Stimulated activated CD4-positive, alpha-beta T cell treated with anti-CD3 and anti-CD28 coated beads, TNF-alpha, amount 100 ng/mL, for 24 hours (primary cell): ENCODE measurements at places on chromosomes 6 and 20.

DNA sequence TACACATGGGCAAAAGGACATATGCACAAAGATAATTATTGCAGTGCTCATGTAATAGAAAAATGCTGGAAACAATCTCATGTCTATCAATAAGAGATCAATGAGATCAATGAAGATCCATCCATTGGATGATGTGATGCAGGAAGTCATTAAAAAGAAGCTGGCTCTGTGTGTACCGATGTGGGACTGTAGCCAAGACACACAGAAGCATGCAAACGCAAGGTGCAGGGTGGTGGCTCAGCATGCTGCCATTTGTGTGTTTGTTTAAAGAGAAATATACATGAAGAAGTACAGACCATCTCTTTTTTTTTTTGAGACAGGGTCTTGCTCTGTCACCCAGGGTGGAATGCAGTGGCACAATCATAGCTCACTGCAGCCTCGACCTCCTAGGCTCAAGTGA is 33.1 kb upstream of the KCNB1 start:
- DNase-seq: no peak

GRCh38 chr6:69957985-69958559 is 91.7 kb downstream of the COL19A1 start:
- no peak for DNase-seq

DNA sequence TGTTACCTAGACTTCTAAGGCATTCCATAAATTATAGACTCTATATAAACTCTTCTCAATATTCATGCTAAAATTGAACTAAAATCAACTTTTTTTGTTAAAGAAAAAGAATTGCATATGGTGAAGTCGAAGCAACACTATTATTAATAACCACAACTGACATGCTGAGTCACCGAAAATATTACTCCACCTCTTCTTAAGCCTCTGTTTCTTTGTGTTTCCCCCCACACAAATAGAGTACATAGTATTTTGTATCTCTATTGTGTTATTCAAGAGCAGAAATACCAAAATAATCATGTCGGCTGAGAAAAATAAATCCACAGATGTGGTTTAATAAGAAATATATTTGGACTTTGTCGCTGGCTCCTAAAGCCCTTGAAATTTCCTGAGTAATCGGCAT is 23.8 kb downstream of the TFB1M start:
- DNase-seq: no peak

DNA sequence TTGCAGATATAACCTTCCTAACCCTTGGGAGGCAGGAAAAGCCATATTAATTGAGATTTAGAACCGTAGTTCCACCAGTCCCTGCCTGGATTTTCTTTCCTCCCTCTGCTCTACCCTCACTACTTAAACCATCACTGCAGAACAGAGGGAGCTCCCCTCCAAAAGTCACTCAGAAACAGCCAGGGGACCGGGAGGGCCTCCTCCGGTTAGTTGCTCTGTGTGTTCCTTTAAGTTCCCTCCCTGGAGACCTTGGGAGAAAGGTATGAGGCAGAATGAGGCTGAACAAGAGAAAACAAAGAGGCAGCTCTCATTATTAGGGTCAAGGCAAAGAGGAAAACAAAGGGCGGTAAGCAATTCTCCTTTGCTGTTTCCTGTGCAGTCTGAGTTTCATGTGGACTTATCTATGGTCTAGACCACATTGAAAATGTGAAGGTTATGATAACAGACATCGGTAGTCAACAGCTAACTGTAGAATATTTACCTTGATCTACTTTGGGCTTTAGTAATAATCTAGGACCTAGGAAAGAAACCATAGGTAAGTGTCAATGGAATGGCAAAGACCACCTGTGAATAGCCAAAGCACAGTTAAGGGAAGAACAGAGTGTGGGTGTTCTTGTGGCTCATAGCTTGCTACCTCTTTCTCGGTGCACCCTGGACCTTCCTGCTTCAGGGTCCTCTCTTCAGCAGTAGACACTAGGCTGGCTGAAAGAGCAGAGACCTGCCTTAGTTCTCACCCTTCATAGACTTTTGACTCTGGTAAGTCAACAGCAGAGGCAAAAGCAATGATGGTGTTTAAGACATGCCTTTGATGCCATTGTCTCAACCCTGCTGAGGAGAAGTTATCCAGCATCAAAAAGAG is 250.9 kb upstream of the CITED2 start:
- no peak for DNase-seq

DNA sequence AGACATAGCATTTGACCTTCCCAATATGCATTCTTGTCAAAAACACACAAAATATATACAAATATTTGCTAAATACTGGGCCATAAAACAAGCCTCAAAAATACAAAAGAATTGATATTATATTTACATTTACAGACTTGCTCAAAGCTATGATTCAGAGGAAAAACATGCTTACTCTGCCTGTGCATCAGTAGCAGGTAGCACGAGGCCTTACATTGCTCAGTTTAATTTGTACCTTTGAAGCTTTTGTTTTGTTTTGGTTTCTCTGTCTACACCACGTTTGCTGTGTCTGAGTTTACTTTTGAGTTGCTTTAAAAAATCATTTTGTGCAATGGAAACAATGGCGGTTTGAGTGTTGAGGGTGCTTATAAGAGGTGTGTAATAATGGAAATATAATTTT is 99.3 kb downstream of the PHF3 start:
- no peak for DNase-seq

- DNase-seq: no peak
Measured at GRCh38 chr20:52410731-52411234, 219.2 kb upstream of the ZFP64 start.

DNA sequence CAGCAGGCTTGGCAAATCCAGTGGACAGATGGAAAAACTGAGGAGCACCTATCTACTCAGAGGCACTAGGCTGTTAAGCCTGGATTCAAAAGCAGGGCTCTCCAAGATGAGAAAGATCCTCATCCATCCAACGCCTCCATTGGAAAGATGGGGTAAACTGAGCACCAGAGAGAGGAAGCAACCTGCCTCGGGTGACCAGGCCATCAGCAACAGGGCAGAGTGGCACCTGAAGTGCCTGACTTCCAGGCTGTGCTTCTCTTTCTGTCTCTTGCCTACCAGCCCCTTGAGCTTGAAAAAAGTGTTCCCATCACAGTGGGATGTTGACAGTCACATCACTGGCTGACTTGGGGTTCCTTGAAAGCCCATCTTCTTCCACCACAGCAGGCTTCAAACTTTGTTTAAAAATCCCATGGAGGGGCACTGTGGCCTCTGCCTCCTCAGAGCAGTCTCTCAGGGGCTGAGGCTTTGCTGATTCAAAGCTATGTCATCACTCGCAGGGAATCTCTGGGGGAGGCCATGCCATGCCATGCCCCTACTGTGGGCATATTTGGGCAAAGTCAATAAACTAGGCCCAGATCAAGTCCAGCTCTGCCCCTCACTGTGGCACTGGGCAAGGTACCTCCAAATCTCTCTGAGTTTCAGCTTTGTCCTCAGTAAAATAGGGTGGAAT is 44.8 kb upstream of the TGM2 start:
- no peak for DNase-seq

DNA sequence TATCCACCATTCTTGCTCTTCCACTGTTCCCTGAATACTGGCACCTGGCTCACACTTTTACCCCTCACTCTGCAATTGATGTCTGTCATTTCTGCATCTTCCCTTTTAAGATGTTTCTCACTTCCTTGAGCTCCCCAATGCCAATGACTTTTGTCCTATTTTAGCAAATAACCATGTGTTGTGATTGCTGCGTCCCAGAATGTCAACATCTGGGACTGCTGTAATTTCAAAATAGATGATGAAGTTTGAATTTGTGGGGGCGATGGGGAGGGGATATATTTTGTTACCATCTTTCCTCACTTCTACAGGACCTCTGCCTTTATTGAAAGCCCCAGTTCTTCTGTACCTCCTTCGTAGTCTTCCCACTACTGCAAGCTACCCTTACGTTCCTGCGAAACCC is 40.0 kb upstream of the ADGRF5 start:
- no peak for DNase-seq

DNA sequence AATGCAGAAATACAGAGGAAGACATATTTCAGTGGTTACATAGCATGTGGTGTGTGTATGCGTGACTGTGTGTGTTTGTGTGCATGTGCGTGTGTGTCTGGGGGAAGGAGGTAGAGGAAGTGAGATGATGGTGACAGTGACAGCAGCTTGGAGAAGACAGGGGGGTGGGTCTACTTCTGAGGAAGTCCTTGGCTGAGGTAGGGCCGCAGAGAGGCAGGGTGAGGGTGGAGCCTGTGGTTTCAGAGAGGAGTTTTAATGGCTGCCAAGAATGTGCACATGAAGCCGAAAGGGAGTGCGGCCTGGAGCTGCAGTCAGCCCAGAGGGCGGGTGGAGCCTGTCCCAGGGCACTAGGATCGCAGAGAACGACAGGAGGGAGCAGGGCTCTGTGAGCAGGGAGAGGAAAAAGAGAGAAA is 22.7 kb upstream of the RNF24 start:
- DNase-seq: peak; percentile 64

- DNase-seq: no peak
Measured at GRCh38 chr6:160349020-160349441, 853 bp downstream of the SLC22A3 start.

DNA sequence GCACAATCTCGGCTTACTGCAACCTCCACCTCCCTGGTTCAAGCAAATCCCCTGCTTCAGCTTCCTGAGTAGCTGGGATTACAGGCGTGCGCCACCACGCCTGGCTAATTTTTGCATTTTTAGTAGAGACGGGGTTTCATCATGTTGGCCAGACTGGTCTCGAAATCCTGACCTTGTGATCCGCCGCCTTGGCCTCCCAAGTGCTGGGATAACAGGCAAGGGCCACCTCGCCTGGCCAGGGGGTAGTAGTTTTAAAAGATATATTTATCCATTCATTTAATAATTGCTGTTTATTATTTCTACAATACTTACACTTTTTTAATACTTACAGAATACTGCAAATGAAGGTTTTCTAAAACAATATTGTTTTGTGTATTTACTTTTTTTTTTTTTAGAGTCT is 15.5 kb upstream of the DDX27 start:
- DNase-seq: no peak

- DNase-seq: no peak
Measured at GRCh38 chr6:35419417-35419816, 32.7 kb upstream of the FANCE start.

- no peak for DNase-seq
Measured at GRCh38 chr6:32092760-32093497, 16.2 kb downstream of the TNXB start.

GRCh38 chr6:167998215-167998614 is 744 bp downstream of the KIF25 start:
- no peak for DNase-seq

DNA sequence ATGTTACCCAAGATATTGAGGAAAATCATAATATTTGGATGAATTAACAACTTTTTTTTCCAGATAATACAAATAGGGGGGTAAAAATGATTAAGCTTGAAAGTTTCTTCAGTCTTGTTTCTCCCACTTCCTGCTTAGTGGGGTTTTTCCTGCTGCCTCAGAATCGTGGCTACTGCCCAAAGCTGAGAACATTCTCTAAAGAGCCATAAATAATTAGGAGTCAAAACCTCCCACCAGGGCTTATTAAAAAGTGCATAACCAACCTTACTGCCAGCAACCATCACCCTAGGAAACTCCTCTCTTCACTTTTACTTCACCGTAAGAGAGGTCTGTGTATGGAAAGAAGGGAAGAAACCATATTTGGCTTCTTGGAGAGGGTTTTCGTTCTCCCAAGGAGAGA is 9.0 kb upstream of the LCA5 start:
- DNase-seq: no peak

DNA sequence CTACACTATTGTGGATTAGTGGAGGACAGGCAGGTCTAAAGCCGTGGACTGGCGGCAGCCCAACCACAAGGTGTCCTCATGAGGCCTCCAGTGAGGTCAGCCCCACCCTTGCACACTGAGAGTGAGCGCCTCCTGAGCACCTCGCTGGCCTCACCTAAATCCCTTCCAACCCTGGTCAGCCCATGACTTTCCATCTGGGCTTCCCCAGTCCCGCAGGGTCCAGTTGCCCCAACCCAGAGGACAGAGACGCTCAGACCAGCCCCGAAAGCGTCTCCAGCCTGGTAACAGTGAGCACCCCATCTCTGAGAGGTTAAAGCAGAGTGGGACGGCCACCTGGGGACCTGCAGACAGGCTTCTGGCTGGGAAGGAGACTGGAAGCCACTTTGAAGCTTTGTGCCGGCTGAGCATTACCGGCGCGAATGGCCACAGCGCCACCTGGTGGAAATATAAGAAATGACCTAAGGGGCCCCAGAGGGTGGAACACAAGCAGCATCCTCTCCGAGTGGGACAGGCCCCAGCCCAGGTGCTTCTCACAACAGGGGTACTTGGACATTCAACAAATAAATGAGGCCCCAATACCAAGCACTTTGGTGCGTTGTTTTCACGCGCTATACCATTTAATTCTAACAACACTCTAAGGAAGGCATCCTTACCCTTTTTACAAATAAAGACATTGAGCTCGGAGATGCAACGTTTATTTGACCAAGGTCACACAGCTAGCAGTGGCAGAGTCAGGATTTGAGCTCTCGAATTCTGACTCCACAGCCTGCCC is 65.7 kb upstream of the TOP1 start:
- peak; percentile 68 for DNase-seq

- no peak for DNase-seq
Measured at GRCh38 chr6:21739838-21740237, 146.3 kb downstream of the SOX4 start.
